Skeletal muscle cell (primary cell): ENCODE measurements at places on chromosomes 11 and 22.

DNA sequence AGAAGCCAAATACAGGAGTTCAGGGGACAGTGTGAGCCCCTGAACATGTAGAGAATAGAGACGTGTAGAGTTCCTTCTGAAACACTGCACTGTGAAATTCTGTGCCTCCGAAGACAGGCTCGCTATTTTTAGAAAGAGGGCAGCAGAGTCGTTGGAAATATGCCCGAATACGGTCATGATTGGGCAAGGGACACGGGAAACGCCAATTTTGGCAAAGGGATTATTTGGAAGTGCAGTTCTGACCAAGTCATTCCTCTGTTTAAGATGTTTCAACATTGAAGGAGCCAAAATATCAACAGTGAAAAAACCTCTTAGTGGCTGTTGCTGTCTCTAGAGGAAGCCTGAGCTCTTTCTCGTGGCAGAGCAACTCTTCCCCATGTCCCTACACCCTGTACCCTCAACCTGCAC is 9.5 kb upstream of the CBX6 start:
- DNase-seq: peak; percentile 60

DNA sequence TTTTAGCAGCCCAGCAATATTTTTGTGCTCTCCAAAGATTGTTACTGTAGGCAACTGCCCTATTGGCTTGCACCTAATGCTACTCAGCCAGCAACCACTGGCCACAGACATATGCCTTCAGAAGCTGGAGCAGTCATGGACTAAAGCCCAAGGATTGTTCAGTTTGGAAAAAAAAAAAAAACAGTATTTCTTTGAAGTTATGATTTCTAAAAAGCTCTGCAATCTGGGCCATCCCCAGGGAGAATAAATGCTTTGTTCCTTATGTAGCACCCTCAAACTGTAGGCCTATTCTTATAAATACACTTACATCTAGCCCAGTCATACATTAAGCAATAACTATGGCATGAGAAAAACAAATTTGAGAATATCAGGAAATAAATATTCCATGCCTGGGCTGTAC is 2190.5 kb upstream of the RAG2 start:
- no peak for DNase-seq

- peak; percentile 16 for DNase-seq
Measured at GRCh38 chr11:59097113-59097708, 9.8 kb upstream of the FAM111B start.

DNA sequence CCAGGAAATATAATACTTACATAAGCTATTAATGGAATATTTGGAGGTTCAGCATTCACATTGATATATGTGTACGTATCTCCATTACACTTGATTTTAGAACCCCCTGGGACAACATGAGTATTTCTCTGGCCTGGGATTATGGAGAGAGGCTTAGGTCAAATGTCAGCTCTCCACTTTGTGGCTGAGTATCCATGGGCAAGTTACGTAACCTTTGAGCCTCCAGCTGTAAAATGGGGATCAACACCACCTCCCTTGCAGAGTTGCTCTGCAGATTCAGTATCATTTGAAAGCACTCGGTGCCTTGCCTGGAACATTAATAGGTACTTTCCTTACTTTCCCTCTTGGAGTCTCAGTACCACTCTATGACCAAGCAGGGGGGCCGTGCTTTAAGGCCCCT is 33.2 kb downstream of the C22orf31 start:
- DNase-seq: no peak

DNA sequence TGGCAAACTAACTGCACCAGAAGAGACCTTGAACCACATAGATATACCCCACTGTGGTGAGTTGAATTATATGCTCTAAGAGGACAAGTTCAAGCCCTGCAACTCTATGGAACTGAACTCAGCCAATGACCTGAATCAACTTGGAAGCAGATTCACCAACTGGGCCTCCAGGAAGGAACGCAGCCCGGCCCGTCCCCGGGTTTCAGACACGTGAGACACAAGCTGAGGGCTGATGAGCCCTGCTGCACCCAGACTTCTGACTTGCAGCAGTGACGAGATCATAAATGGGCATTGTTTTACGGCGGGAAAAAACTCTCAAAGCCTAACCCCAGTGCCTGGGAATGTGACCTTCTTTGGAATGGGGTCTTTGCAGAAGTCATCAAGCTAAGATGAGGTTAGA is 28.5 kb upstream of the GAL start:
- DNase-seq: no peak

GRCh38 chr11:116117331-116118137 is 613.3 kb upstream of the CADM1 start:
- no peak for DNase-seq

GRCh38 chr11:116911976-116912734 is 74.7 kb upstream of the APOA1 start:
- DNase-seq: no peak

- DNase-seq: peak; percentile 65
Measured at GRCh38 chr11:69640995-69641581, at the start of gene CCND1. Gene CCND1, plus strand, starts transcription at chr11:69641156. Its CDS starts 158 bp downstream, at chr11:69641314.

DNA sequence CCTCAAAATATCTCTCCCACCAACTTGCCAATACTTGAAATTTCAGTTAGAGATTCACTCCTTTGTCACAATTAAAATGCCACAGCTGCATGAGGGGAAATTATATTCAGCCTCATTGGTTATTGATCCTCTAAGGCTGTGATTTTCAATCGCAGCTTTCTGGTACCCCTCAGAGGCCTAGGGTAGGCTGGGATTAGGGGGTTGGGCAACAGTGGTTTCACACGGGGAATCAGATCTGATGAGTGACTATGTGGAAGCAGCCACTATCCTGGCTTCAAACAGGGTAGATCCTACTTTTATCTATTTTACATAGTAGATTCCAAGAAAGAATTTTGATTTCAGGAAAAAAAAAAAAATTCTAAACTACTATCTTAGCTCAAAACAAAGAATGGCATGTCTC is 252.5 kb downstream of the DCDC1 start:
- no peak for DNase-seq

GRCh38 chr11:1052133-1053011 is 15.9 kb upstream of the MUC6 start:
- no peak for DNase-seq

GRCh38 chr11:47552056-47552565 is 821 bp downstream of the CELF1 start:
- DNase-seq: no peak

GRCh38 chr22:50286275-50286674 is 16.1 kb upstream of the MAPK11 start:
- no peak for DNase-seq

DNA sequence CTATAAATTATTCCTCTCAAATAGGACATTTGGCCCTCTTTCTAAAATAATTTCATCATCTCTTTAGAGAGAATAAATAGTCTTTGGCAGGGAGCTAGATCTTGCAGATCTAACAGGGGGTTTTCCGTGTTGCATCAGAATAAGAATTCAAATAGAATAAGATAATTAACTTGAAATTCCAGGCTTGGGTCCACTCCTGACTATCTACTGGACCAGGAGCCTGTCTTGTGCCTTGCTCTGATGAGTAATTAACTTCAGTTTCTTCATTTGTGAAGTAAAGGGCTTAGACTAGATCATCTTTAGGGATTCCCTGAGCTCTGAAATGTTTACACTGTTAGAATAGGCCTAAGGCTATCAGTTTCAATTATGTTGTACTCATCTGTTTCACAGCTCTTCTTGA is 23.5 kb upstream of the TMEM123 start:
- no peak for DNase-seq

- no peak for DNase-seq
Measured at GRCh38 chr11:102001657-102002338, 45.4 kb upstream of the CFAP300 start.

GRCh38 chr11:58928691-58929090 is 10.6 kb upstream of the GLYATL1 start:
- no peak for DNase-seq

- no peak for DNase-seq
Measured at GRCh38 chr11:71252770-71253730, 673 bp upstream of the SHANK2 start.

DNA sequence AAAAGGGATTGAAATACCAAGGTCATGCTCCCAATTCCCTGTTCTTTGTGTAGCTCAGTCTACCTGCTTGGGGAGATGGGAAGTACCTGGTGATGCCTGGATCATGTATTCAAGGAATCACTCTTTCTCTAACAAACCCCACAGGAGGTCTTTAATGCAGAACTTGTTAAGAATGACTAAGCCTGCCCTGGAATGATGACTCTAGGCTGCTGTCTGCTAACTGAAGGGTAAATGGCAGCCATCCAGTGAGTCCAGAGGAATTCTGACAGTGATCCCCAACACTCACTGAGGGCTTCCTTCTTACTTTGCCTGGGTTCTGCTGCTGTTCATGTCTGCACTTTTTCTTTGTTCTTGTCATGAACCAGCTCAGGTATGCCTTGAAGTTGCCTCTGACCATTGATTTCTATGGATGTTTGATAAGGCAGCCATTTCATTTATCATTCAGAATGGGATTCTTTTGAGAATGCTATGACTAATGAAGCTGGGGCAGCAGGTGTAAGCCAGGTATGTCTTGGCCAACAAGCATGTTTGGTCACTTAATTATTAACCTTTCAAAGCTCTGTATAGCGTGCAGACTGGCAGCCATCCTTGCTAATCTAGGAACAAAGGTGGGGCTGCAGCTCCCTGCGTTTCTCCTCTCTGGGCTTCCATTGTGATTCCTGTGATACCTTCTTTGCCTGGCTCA is 11.4 kb downstream of the PRSS23 start:
- DNase-seq: peak; percentile 67
